ENCODE measurements at places on chromosomes 4 and X.

DNA sequence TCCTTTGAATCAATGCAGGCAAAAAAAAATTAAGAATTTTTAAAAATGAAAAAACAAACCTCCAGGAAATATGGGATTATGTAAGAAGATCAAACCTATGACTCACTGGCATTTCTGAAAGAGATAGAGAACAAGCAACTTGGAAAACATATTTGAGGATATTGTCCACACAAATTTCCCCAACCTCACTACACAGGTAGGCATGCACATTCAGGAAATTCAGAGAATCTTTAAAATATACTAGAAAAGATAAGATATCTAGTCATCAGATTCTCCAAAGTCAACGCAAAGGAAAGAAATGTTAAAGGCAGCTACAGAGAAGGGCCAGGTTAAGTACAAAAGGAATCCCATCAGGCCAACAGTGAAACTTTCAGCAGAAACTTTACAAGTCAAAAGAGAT lies 85.6 kb downstream of the ANTXR2 start:
- no peak for DNase-seq

GRCh38 chrX:150688911-150689451 lies 4.2 kb upstream of the MTMR1 start:
- no peak for DNase-seq

DNA sequence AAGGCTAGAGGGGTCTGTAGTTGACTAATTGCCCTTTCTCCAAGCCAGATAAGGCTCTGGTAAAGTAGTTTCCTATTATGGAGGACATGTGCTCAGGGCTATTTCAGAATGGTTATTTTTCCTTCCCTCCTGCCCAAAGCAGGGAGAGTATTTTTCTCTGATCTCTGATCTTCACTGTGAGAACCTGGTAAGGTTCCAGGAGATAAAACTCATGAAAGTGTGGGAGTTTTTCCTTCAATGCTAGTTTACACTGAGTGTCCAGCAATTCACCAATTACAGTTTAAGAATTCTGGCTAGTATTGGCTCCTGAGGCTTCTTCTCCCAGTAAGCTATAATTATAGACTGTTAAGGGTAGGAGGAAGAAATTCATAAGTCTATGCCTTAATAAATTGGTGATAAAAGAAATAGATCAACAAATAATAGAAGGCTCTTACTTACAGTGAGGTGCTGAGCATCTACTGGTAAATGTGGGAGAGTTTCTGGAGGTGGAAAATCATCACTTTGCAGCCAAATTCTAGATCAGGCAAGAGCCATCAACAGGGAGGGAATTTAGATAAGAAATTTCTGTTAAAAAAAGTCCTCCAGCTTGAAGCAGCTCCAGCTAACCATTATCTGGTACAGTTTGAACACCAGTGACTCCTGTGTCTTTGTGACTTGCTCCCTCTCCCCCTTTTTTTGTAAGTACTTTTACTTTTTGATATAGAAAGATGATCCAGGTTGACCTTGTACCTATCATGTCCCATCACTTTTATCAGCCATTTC lies 30.9 kb downstream of the CASP6 start:
- DNase-seq, result no peak

DNA sequence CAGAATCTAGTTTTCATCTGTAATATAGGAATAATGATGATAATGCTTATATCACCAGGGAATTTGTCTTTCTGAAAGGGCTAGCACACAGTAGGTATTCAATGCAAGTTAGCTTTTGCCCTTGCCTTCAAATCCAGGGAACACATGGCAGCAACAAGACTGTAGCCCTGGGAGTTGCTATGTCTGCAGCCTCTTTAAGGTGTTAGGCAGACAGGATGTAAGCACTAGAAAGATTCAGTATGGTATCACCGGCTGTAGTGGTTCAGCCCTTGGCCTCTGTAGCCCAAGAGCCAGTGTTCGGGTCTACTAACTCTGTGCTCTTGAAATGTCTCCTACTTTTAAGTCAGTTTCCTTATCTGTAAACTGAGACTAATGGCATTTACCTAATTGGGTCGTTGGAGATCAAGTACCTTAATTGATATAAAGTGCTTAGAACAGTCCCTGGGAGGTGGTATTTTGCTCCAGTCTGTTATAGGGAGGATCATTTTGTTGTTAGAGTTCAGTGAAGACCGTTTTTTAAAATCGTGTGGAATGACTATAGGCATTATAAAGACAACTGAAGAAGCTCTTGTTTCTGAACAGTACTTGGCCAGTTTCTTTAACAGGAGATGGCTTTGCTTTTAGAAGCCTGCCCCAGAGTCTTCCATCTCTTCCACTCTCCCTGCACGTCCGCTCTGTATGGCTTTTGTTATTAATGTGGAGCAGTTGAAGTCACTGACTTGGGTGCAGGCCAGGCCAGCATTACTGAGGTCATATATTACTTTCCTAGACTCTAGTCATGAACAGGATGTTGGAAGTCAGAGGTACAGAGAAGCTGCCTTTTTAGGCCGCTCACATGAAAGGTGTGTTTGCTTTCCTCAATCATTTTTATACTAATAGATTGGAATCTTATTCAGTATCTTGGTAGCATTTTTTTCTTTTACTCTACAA lies 44.8 kb downstream of the GAB1 start:
- DNase-seq, result no peak
